CD4-positive, alpha-beta T cell treated with Interleukin-17A for 1 hour (primary cell): ENCODE measurements at places on chromosomes 1 and 21.

- no peak for DNase-seq
Measured at GRCh38 chr1:93848350-93848883, 30.6 kb downstream of the DNTTIP2 start.

- DNase-seq = peak; percentile 52
Measured at GRCh38 chr21:36135391-36136102, 668 bp downstream of the CBR3 start.

DNA sequence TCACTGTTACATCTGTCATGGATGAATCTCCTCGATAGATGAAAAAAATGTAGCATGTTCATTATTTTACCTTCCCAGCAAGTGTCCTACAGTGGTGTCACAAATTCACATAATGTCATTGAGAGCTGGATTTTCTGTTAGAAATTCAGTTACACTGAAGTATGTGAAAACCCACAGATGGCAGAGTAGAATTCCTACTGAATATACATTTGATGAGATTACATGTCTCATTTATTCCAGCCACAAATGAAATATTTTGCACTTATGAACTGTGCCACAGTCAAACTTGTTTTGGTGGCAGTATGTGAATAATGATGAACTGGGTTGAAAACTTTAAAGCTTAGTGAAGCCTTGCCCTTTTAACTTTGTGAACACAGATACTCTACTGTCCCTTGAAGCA, 301.9 kb upstream of the DPYD start:
- no peak for DNase-seq

DNA sequence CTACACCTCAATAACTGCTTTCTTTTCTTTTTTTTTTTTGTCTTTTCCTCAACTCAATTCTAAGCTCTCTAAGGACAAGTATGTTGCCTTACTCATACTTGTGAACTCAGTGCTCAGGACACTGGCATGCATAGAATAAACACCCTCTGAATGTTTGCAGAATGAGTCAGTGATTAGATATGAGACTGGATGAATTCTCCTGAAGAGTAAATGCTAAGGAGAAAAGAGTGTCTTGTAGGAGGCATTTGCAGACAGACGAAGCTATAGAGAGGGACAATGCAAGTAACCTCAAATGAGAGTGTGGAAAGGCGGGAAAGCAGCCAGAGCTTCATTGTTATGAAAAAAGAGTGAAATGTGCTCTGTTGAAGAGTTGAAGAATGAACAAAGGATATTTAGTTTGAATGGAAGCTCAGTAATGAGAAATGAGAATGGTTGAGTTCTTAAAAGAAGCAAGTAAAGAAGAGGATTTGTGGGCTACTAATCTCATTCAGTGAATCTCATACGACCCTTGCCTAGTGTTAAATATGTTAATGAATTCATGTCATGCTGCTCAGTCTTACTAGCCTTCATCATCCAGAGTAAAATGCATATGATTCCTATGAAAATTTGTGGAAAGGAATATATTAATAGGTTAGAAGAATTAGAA, 166.1 kb upstream of the DPYD start:
- DNase-seq = no peak

- no peak for DNase-seq
Measured at GRCh38 chr1:22907528-22907927, 65.1 kb downstream of the LACTBL1 start.

DNA sequence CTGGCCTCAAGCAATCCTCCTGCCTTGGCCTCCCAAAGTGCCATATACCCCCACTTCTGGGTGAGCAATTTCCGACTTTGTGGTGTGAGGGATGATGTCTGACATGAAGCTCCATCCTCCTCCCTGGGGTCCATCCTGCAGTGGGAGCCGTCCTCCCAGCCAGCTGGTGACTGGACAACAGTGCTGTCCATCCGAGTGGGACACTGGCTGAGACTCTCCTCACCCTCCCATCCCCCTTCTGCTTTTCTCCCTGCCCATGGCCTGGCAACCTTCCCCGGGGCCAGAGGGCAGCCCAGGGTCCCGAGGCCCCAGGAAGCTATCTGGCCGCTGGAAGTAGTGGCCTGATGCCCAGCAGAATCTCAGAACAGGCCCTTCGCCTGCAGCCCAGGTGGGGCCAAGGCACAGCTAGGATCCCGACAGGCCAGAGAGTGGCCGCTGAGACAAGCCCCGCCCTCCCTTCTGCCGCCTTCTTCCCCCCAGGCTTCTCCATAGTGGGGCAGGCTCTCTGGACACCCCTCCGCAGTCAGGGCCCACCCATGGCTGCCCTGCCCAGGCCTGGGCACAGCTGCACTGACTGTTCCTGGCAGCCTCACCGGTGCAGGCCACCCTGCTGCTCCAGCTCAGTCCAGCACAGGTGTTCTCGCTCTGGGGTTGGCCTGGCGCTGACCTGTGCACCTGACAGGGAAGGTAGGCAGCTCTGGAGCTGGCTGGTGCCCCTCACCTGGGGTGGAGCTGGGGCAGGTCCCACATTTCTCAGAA, 8.4 kb upstream of the FAAP20 start:
- no peak for DNase-seq

DNA sequence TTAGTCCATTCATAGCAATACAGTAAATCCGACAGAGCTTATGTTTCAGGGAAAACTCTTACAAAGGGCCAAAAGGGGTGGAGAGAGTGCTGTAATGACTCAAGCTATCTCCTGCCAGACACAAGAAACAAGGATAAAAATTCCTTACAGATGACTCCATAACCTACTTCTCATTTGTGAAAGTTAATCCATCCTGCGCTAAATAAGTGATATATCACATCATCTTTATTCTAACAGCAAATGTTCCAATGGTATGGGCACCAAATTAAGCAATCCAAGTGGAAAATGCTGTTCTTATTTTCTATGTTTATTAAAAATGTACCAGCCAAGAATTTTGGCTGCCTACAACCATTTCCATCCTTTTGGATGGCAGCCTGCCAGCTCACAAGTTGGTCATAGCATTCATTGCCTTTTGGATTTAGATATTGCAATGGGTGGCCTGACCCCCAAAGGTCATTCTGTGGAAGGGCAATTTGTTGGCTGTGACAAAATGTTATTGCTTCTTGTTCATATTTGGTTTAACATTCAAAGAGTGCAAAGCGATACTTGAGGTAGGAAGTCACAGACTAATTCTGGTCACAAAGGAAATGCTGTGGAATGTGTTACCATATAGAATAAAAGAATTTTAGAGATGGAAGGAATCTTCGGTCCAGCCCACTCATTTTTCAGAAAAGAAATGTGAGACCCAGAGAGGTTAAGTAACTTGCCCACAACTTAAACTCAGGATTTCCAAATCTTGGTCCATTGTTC, 2.8 kb upstream of the ENAH start:
- no peak for DNase-seq

- no peak for DNase-seq
Measured at GRCh38 chr1:16146279-16147155, 9.4 kb downstream of the EPHA2 start.

DNA sequence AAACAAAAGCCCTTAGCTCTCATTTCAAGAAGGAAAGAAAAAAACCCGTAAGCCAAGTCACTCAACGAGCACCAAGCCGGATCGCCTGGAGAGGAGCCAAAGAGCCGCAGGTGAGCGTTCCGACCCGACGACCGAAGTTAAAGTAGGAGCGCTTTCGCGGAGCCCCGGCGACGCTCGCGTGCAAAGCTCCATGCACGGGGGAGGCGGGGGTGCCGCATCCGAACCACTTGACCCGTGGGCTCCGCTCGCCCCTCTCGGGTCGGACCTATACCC, 382 bp downstream of the GPBP1L1 start:
- DNase-seq = peak; percentile 64

DNA sequence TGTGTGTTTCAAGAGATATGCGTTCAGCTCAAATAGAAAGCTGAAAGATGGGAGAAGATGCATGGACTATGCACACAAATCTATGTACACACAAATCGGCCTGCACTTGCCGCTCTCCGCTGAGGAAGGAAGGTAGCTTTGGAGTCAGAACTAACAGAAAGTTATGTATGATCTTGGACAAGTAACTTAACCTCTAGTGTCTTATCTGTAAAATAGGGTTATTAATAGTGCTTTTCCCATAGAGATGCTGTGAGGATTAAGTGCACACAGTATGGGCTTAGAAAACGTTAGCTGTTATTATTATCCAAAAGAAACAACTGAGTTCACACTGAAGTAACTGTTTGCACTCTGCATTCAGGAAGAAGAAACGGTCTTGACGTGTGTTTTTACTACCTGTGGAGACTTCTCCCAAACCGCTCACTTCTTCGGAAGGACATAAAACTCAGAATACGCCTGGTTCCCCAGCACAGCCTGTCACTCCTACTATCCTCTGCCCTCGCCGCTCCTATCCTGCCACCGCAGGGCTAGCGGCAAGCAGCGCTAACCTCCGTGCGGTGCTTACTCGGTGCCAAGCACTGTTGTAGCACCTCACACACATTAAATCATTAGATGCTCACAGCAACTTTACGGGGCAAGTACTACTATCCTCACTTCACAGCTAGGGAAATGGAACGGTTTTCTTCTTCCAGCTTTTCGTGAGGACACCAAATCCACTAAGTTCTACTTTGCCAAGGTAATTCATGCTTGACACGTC, 1.3 kb downstream of the TGFBR3 start:
- DNase-seq = peak; percentile 32

DNA sequence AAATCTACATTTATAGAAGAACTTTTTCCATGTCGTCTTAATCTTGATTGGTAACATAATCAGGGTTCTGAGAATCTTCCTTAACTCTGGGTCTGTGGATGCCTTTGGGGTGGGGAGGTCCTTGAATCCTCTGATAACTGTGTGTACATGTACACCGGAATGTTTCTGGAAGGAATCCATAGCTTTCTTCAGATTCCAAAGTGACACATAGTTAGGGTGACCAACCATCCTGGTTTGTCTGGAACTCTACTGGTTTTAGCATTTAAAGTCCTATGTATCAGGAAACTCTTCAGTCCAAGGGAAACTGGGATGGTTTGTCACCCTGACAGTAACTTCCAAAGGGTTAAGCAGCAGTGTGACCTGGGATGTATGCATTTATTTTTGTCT, 16.8 kb downstream of the STRIP1 start:
- no peak for DNase-seq

DNA sequence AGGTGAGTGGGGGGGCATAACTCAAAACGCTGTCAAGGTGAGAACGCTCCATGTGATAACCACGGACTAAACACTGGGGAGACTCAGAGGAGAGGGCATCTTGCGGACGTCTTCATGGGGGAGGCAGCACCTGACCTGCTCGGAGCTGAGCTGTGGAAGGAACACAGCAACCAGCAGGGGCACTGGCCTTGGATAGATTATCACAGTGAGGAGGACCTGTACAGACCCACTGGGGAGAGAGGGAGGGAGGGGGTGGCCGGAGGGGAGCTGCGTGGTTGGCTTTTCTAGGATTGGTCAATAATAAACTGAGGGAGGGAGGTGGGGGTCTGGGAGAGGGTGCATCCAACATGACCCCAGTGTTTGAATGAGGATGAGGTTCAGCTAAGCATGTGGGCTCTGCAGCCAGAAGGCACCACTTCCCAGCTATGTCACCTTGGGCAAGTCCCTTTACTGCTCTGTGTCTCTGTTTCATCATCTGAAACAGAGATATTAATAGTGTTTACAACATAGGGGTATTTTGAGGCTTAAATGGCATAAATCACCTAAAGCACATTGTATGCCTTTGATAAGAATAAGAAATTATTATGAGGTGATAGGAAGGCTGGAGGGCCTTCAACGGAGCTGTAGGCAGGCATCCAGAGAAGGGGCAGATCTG, 123.3 kb downstream of the GRIK3 start:
- DNase-seq = no peak

GRCh38 chr1:33335020-33335419, 14.1 kb upstream of the A3GALT2 start:
- no peak for DNase-seq

DNA sequence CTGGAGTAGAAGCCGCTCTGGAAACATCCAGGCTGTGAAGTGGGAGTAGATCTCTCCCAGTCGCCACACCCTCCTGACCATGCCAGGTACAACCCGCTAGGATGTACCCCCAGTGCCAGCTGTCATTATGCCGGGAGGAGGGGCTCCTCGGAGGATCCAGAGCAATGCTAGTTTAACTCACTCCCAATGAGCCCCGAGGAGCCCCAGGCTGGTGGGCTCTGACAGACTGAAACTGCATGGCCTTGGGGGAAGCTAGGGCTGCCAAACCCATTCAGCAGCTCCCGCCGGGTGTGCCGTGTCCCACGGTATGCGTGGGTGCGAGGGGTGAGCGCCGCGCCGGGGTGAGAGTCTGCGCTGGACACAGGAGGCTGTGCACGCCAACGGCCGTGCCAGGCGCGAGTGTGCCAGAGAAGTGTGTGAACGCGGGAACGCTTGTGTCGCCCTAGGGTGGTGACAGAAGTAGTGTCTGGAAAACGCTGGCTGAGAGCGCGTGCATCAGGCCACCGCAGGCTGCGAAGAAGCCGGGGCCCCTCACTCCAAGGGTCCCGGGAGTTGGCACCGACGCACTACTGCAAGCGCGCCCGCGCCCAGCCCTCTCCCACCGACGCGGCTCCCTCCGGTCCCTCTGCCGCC, 177.1 kb upstream of the EDN2 start:
- DNase-seq = no peak

GRCh38 chr1:22626237-22627157, 9.9 kb upstream of the C1QA start:
- no peak for DNase-seq

DNA sequence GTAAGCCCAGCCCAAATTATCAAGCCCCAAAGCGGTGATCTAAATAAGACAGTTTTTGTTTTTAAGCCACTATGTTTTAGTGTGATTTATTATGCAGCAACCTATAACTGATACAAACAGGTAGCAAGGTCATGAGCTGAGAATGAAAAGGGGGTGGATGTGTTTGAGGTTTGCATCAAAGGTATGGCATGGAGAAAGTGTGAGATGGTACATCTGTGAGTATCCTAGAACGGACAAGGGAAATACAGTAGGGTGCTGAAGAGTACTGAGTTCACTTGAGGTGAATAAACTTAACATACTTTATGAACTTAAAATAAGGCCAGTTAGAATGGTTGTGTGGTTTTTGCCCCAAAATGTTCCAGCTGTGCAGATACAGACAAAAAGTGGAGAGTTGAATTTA, 286.0 kb upstream of the B3GALT2 start:
- no peak for DNase-seq

- no peak for DNase-seq
Measured at GRCh38 chr1:151164732-151165280, 896 bp downstream of the LYSMD1 start.

- DNase-seq = peak; percentile 18
Measured at GRCh38 chr1:230208619-230209261, 141.7 kb downstream of the GALNT2 start.

- DNase-seq = no peak
Measured at GRCh38 chr1:6200188-6200809, 904 bp upstream of the RPL22 start.

DNA sequence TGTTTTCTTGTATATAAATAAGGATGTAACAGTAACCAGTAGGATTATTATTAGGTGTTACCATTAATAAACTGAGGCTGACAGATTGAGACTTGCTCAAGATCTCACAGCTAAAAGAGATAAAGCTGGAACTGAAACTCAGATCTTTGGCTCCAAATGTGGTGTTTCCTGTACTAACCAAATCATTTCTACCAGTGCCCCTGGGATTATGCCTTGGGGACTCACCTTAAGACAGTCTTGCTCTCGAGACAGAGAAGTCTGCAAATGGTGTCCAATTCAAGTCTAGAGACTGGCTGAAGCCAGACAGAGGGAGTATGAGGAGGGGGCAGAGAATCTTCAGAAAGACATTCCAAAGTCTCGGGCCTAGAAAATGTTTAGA, 593 bp upstream of the CD53 start:
- no peak for DNase-seq

GRCh38 chr1:24888061-24888970, 41.8 kb downstream of the RUNX3 start:
- DNase-seq = no peak
